ENCODE measurements at places on chromosomes 3 and 15.

- DNase-seq, result peak; percentile 49
These were observed 47.2 kb upstream of the ZBTB38 start for GRCh38 chr3:141321109-141321497.

- DNase-seq, result peak; percentile 47
These were observed 467.9 kb upstream of the ATP11B start for GRCh38 chr3:182325213-182325950.

DNA sequence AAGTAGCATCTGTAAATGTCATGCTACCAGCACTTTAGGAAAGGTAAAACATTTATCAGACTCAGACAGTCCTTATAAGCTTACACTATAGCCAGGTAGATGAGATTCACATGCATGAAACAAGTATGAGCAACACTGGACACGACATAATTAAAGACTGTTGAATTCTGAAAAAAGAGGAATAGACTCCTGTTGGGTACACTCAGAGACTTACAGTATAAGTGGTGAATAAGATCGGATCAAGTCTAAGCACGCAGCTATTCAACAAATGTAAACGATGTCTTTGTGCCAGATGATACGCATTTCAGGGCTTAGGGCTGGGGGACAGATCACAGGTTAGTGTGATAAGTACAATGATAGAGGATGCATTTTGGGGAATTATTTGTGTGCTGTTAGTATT, 43.2 kb upstream of the SPPL2A start:
- no peak for DNase-seq

- DNase-seq, result no peak
These were observed 32.6 kb upstream of the KLF13 start for GRCh38 chr15:31294067-31294466.

GRCh38 chr3:16504242-16504641, 9.3 kb downstream of the RFTN1 start:
- DNase-seq, result peak; percentile 58

GRCh38 chr15:79307251-79307650, 3.7 kb upstream of the TMED3 start:
- no peak for DNase-seq

DNA sequence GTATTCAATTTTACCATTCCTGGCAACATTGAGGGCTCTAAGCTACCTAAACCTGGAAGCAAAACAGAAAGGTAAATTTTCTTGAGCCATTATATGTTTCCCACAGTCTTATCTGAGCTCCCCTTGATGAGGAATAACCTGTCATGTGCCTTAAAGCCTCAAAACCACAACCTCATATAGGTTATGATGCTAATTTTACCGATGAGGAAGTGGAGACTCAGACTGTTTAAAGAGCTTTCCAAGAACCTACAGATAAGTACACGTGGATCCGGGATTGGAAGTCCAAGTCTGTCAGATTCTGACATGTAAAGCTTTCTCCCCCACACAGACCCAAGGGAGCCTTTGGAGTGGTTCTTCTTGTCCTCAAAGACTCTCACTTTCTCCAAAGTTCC, 140.5 kb downstream of the SEMA6D start:
- DNase-seq, result no peak

GRCh38 chr3:97264180-97264579, 449.8 kb downstream of the EPHA6 start:
- DNase-seq, result no peak

DNA sequence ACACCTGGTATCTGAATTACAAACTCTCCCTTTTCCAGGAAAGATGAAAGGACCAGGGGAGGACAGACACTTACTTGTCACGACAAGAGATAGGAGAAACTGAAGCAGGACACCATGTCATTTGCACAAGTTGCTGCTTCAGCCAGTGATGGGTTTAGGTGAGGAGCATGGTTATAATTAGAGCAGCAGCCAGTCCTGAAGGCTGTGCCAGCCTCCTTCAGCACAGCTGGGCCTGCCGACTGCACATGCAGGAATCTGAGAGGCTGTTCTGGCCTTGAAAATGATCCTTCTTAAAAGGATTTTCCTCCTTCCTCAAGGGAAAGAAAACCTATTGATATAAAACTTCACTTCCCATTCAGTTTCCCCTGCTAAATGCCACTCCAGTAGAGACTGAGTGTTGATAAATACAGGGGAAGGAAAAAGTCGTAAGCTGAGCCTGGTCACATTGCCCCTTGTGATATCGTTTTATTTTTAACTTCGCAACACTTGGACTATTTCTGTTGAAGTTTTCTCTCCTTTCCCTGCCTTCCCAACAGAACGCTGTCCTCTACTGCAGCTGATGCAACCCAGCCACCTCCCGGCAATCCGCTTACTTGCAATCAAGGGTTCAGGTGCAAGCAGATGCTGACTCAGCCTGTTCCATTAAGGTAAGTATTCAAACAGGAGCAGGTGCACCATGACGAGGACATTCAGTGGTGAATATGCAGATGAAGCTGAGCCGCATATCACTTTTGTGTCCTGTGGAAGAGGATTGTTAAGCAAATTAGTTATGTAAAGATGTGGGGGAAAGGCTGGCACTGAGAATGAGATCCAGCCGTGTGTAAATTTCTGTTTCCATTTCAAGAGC, at the start of gene FBXO40:
TSS of gene FBXO40 (plus strand) at position 524 of the 847 bp plus-strand sequence. CDS start 27,197 bp downstream, outside the sequence.
- DNase-seq, result no peak
